NCI-H1417 treated with DMSO at 0.1 percent for 48 hours (cell line): ENCODE measurements at places on chromosomes 6 and 20.

DNA sequence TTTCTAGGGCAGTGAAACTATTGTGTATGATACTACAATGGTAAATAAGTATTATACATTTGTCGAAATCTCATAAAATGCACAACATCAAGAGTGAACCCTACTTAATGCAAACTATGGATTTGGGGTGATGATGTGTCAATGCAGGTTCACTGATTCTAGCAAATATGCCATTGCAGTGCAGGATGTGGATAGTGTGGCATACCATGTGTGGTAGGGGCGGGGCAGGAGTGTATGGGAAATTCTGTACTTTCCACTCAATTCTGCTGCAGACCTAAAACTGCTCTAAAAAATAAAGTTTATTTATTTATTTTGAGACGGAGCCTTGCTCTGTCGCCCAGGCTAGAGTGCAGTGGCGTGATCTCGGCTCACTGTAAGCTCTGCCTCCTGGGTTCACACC lies 44.3 kb downstream of the ABHD12 start:
- no peak for DNase-seq

- DNase-seq, result no peak
Measured at GRCh38 chr6:27139756-27140579, 107.5 kb upstream of the PRSS16 start.

DNA sequence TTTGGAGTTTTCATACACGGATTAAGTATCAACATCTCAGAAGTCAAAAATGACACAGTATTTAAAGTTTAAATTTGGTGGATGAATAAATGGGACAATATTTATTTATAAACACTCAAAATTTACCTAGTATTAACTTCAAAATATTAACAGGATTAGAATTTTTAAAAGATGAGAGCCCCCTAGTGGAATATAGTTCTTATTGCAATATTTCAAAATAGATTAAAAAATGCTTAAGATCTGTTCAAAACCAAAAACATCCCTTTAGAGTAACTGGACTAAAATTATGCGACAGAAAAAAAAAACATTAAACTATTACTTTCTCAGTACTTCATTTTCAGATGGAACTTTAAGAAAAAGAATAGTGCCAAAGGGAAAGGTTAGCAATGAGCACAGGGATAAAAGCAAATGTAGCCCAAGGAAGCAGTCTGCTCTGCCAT lies 56.6 kb downstream of the SNX14 start:
- no peak for DNase-seq

DNA sequence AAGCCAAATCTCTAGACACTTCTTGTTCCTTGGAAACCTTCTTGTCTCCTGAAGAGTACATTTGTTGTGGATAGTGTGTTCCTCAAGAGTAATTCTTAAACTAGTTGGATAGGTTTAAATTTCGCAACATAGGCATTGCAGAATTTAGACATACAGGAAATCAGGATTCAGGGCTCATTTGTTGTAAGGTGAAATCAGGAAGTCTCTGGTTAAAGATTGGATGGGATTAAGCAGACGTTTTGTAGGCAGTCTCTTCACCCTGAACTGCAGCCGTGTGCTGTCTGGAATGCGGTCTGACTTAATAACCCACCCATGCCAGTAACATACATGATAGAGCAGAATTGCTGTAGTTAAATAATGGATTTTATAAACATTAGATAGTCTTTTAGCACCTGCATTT lies 21.7 kb downstream of the HIVEP1 start:
- DNase-seq, result no peak

- DNase-seq, result no peak
Measured at GRCh38 chr6:149459761-149460160, 25.1 kb downstream of the ZC3H12D start.

GRCh38 chr6:77468939-77469338 lies 5.6 kb upstream of the HTR1B start:
- no peak for DNase-seq

DNA sequence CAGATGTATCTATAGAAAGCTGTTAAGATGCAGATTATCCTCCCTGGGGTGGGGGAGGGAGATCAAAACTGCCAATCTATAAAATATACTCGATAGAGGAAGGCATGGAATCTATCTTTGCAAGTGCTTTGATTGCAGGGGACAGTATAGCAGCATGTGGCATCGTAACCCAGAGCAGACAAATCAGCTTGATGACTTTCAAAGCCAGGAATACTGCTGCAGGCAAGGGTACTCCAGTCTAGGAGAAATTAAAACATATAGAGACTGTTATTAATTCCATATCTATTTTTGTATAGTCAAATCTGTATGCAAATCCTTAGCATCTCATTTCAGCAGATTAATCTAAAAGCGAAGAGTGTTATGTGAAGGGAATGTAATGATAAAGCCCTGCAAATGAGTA lies 159.4 kb downstream of the MMS22L start:
- DNase-seq, result no peak

- no peak for DNase-seq
Measured at GRCh38 chr6:109187399-109188114, 92.2 kb downstream of the CEP57L1 start.

DNA sequence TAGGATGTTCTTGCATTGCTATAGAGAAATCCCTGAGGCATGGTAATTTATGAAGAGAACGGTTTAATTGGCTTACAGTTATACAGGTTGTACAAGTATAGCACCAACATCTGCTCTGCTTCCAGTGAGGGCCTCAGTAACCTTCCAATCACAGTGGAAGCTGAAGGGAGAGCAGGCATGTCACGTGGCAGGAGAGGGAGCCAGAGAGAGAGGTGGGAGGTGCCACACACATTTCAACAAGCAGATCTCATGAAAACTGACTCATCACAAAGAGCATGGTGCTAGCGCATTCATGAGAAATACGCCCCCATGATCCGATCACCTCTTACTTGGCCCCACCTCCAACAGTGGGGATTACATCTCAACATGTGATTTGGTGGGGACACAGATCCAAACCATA lies 871.2 kb downstream of the TFAP2A start:
- DNase-seq, result no peak

DNA sequence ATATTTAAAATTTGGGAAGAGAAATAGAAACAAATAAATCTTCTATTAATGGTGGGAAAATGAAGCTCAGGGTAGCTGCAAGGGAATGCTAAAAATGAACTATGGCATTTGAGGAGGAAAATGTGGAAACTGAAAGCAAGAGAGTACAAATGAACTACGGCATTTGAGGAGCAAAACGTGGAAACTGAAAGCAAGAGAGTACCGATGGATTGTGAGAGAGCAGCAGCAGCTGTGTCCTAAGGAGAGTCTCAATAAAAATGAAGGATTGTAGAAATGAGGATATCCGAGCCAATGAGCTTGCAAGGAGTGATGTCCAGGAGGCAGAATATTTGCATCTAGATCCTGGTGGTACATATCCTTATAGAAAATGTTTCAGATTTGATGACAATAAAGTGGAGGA lies 547.1 kb upstream of the ZNF337 start:
- DNase-seq, result no peak

DNA sequence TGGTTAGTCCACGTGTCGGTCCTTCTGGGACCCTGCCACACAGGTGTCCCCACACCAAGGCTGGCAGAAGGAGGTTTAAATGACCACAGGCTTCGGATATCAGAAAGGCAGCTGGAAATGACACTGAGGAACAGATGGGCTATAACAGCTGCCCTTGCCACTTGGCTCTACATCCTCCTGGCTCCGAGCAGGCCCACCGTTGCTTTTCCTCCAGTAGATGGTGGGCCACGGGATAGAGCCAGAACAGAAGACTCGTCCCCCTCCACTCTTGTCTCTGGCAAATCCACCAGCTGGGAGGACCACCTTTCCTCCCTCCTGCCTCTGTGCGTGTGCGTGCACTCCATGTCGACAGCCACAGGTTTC lies 17.6 kb downstream of the WRNIP1 start:
- DNase-seq, result no peak
